ENCODE measurements at places on chromosomes 2 and 18.

- no peak for DNase-seq
Measured at GRCh38 chr18:13756261-13756660, 29.8 kb downstream of the RNMT start.

DNA sequence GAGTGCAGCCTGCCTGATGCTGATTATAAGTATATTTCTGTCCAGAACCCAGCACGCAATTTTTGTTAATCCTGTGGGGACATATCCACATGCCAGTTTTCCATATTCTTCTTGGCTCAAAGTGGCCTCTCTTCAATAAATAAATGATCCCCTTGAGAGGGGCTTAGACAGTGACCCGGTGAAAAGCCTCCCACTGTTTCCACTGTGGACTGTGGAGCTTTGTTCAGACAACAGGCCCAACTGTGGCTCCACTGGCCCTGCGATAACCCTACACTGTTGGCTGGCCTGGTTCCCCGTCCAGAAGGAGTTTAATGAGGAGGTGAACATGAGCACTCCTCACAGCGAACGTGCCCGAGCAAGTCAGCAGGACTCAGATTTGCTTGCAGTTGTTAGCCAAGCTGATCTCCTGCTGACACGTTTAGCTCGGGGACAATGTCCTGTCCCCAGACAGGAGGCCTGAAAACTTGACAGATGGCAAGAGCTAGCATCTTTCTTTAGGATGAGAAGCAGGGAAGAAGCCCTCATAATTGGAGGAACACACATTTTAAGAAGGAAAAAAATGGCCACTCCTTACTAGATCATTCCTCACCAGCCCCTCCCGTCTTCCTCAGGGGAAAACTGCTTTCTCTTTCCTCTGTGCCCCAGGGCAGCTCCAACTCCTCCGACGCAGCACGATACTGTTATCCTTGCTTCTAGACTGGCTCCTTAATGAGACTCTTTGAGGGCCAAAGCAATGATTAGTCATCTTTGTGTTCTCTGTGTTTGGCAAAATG is 20.0 kb upstream of the MTCL1 start:
- DNase-seq = no peak

- DNase-seq = no peak
Measured at GRCh38 chr2:137837830-137838229, 126.4 kb upstream of the HNMT start.

- DNase-seq = no peak
Measured at GRCh38 chr2:199455545-199456382, 2.0 kb downstream of the SATB2 start.

- no peak for DNase-seq
Measured at GRCh38 chr18:57095884-57096283, 51.0 kb upstream of the BOD1L2 start.

Data from inflammatory macrophage treated with lipopolysaccharide for 1 hour (primary cell).